NCI-H1105 treated with DMSO at 0.1 percent for 48 hours (cell line): ENCODE measurements at places on chromosomes 3 and 15.

GRCh38 chr15:99435113-99435695 lies 130.6 kb upstream of the MEF2A start:
- peak; percentile 92 for DNase-seq

- DNase-seq = no peak
Measured at GRCh38 chr3:101518421-101518871, 5.4 kb upstream of the SENP7 start.

DNA sequence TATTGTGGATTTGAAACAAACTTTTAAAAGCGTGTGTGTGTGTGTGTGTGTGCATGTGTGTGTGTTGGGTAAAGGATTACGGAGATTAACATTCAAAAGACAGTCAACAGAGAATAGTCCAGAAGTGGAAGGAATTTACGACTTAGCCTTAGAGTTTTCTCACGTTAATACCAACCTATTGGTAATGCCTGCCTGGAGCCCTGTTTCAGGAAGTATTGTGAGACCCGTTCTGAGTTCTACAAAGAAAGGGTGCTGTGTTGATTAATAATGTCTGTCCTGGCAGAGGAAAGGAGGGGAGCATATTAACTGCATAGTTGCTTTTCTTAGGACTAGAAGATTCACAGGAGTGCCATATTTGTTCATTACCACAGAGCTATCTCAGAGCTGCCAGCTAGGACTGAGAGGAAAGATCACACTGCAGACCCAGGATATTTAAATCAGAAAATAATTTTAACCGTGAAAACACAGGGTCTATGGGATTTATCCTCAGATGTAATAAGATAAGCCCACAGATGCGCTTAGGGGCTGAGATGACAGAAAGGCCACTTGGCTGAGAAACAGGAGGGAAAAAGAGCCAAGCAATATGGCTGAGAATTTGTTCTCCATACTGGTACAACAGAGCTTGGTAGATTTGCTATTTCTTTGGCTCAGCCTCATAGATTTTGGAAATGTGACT lies 40.5 kb upstream of the FRMD4B start:
- no peak for DNase-seq

- DNase-seq = no peak
Measured at GRCh38 chr3:141388823-141389621, 20.7 kb downstream of the ZBTB38 start.
